ENCODE measurements at places on chromosomes 12 and 14.

- no peak for DNase-seq
These were observed 244.8 kb downstream of the TMTC2 start for GRCh38 chr12:82931349-82932116.

DNA sequence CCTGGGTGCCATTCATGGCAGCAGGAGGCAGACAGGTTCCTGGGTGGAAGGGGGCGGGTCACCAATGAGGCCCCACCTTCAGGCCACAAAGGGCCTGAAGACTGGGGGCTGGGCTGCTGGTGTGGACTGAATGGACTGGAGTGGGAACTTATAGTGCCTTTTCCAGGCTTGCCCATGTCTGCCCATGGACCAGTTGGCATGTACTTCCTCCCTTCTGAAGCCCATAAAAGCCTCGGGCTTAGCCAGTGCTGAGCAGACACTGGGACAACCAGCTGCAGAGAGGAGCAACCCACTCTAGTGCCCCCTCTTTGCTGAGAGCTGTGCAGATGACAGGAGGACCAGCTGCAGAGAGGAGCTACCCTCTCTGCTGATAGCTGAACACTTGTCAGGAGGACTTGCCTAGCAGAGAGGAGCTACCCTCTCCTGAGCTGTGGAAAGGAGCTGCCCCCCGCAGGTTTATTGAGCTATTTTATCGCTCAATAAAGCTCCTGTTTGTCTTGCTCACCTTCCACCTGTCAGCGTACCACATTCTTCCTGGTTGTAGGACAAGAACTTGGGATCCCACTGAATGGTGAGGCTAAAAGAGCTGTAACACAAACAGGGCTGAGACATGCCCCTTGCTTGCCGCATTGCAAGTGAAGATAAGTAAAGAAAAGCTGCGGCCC, 34.0 kb downstream of the APAF1 start:
- DNase-seq = no peak

DNA sequence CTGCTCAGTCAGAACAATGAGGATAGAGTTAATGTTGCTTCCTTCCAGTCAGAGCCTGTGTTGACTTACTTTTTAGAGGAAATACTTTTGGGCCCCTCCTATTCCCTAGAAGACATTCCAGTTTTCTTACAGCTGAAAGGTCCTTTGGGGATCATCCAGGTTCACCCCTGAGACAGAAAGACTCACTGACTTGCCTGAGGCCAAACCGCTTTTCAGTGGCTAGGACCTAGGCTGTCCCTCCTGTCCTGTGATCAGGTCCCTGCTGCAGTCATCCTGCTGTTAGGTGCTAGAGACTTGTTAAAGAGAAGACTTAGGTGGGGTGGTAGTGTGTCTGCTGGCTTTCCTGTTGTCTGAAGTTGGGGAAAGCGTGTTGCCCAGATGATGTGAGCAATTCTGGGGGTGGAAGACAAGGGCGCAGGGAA, 39.6 kb downstream of the SUSD6 start:
- DNase-seq = no peak

- DNase-seq = no peak
These were observed 80.3 kb downstream of the SLC8A3 start for GRCh38 chr14:70108419-70108818.

- DNase-seq = peak; percentile 15
These were observed 59.3 kb downstream of the C14orf132 start for GRCh38 chr14:96098309-96098998.

DNA sequence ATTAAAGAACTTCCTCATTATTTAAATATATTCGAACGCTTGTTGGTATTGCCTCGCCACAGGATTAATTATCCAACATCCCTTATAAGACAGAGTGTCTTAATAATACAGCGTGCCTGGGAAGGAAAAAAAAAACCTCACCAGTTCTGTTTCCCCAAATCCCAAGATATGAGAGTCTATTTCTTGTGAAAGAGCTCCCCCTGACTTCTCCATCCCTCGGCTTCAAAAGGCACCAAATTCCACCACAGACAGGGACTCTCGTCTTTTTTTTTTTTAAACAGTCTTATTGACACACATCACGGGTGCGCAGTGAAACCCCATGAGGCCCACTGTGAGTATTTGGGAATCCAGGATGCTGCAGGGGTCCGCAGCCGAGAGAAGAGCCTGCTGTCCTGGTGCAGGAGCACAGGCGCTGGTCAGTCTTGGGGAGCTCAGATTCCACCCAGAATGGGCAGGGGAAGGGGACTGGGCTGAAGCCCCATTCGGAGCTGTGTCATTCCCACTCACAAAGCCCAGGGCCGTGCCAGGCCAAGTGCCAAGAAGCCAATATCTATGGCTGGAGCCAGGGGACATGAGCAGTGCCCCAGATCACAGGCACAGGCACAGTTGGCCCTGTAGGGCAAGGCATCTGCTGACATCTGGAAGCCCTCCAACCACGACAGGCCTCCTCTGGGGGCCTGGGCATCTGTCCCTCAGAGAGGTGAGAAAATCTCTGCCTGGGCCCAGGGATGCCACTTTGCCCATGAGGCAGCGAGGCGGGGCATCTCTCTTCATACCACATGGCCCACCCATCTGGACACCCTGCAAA, 71.9 kb downstream of the BCL11B start:
- DNase-seq = no peak

DNA sequence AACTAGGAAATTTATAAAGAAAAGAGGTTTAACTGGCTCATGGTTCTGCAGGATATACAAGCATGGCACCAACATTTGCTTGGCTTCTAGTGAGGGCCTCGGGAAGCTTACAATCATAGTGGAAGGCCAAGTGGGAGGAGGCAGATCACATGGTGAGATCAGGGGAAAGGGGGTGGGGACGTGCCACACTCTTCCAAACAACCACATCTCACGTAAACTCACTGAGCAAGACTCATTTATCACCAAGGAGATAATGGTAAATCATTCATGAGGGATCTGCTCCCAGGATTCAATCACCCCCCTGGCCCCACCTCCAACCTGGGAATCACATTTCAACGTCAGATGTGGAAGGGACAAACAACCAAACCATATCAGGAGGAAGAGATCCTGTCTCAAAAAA, 35.8 kb downstream of the NUMB start:
- DNase-seq = no peak

GRCh38 chr12:120760349-120761254, 35.0 kb downstream of the ACADS start:
- no peak for DNase-seq

- no peak for DNase-seq
These were observed 19.8 kb upstream of the AQP2 start for GRCh38 chr12:49930515-49931288.

- DNase-seq = no peak
These were observed 153.2 kb downstream of the TMEM132C start for GRCh38 chr12:128420163-128420562.

GRCh38 chr14:104801520-104802393, 856 bp downstream of the ZBTB42 start:
- no peak for DNase-seq

DNA sequence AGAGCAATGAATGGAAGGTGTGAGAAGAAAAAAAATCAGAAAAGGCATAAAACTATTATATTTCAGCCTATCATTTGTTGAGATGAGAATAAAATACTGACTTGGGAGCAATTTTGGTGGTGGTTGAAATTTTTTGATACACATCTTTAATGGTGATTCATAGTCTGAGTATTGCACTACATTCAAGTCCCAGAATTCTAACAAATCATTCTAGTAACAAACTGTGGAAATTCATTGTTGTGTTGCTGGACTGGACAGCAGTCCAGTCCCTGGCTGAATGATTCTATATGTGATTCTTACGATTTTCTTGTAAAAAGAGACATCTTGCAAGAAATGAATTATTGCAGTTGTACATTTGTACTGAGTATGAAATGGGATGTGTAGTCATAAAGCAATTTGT, 268.6 kb downstream of the TRHDE start:
- DNase-seq = no peak

GRCh38 chr12:3168223-3169221, 91.3 kb downstream of the TSPAN9 start:
- DNase-seq = no peak

DNA sequence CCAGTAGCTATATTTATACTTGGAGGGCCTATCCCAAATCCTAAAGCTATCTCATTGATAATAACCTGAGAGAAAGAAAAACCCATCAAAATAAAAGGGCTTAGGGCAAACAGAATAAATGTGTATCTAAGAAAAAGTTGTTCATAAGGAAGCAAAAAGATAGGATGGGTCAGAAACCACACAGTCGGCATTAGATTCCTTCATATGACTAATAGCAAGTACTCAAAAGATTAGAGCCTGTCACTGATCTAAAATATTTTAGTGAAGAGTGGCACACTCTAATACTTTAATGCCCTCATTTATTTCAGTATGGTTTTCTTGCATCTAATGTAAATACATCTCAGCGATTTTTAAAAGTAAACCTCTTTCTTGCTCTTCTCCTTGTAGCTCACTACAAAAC, 17.1 kb upstream of the NAV3 start:
- DNase-seq = no peak

DNA sequence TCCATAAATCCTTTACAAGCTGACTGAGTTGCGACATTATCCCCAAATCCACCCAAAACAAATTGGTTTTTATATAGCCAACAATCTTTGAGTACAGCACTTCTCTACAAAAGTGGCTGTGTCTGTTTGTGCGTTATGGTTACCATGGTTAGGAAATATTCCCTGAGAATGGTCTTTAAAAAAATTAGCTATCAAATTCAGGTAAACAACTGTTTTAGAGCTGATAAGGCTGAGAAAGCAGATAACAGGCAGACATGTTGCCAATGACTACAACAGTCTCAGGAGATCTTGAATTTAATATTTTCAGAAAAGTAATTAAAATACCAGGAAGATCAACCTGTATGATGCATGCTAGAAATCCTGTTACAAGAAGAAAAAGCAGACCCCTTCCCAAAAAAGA, 248.0 kb downstream of the RASSF9 start:
- no peak for DNase-seq

- DNase-seq = no peak
These were observed 81.2 kb upstream of the OVCH1 start for GRCh38 chr12:29578731-29579130.

- no peak for DNase-seq
These were observed 6.6 kb downstream of the TMEM263 start for GRCh38 chr12:106962286-106962685.

DNA sequence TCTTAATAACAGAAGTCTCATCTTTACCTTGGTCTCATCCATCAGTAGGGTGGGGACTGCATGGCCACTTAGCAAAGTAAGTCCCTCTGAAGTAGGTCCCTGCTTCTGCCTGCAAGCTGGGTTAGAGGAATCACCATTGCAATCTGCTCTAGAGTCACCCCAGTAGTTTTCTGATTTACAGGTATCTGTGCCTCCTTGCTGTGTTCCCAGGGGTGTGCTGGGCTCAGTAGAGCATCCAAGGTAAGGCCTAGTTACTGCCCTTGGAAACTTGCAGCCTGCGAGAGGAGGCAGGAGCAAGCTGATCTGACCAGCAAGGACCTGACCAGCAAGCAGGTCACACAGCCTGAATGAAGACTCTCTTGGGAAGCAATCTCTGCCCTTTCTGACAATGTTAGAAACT, 160.8 kb upstream of the GSC start:
- no peak for DNase-seq

- DNase-seq = no peak
These were observed 30.6 kb downstream of the STK38L start for GRCh38 chr12:27274706-27275105.

DNA sequence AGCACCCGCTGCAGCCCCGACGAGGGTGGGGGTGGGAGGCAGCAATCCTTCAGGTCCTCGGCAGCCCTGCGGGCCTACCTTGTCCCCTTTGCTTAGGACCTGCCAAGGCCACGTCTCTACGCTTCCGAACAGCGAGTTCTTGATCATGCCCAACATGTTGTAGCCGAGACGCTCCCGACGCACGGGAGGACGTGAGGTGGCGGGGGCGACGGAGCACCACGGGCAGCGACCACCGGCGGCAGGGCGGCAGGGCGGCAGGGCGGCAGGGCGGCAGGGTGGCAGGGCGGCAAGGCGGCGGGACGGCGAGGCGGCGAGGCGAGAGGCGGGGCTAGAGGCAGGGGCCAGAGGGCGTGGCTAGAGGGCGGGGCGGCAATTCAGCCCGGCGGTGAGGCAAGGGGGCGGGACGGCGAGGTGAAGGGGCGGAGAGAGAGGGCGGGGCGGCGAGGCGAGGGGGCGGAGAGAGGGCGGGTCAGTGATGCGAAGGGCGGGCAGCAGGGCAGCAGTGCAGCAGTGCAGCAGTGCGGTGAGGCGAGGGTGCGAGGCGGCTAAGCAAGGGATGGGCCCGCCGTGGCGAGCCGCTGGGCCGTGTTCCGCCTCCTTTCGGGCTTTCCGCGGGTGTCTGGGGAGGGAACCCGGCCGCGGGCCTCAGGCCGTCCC, at the start of gene HEBP1:
Gene HEBP1 (minus strand): TSS at position 307 of the 657 bp plus-strand sequence. CDS start 151 bp downstream, at position 156.
- peak; percentile 38 for DNase-seq

GRCh38 chr12:10012630-10013330, 2.4 kb downstream of the CLEC12B start:
- DNase-seq = no peak

DNA sequence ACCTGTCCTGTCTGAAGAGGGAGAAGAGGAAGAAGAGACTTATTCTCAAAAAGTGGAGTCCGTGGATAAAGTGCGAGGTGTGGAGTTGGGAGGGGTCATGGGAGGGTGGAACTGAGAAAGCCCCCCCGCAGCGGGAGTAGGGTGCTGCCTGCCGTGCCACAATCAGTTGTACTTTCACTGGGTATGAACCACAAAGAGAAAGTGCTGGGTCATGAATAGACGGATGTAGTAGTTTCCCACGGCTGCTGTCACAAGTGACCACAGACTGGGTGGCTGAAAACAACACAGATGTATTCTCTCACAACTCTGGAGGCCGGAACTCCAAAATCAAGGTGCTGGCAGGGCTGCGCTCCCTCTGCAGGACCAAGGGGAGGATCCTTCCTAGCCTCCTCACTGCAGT, 5.5 kb downstream of the DNAH10 start:
- no peak for DNase-seq

GRCh38 chr12:93802293-93802692, 125.1 kb downstream of the CRADD start:
- DNase-seq = no peak

GRCh38 chr12:108414021-108414420, 74.9 kb upstream of the CMKLR1 start:
- DNase-seq = no peak

DNA sequence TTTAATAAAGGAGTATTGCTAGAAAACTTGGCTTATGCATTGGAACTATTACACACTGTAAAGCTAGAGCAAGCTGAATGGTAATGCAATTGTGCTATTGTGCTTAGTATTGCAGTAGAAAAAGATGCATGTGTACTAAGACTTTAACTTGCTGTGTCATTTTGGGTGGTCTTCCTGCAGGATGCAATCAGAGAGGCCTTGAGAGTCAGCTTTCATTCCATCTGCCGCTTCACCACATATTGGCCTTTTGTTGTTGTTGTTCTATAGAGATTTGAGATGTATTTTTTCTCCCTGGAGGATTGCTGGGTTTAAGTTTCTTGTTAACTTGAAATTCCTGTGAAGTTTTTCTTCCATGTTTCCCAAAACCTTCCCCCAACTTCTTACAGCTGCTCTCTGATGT, 449.7 kb downstream of the TMTC2 start:
- DNase-seq = no peak
